ENCODE measurements at places on chromosomes 5 and 9.
A peak's percentile ranks its signal among the peaks of the same experiment; 100 is the strongest.

DNA sequence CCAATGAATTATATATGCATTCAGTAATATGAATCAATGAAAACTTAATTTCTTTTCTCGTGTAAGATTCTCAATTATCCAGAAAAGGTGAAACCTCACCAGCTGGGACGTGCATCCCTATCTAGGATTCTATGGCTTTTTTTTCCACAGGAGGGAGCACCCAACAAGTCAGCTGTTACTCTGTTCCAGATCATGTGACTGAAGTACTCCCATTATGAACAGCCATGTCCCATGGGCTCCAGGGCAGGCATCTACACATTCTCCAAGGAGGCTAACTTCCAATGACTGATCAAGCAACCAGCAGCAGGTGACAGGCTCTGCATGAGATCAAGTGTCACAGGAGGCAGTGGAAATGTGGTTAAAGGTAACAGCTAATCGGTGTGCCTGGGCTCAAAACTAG, 118.8 kb downstream of the ELAVL2 start:
- no peak for DNase-seq

GRCh38 chr9:126860757-126861466, 473 bp downstream of the ZBTB34 start:
- DNase-seq, result peak; percentile 11

GRCh38 chr5:54717870-54718269, 200.3 kb downstream of the SNX18 start:
- peak; percentile 2 for DNase-seq

DNA sequence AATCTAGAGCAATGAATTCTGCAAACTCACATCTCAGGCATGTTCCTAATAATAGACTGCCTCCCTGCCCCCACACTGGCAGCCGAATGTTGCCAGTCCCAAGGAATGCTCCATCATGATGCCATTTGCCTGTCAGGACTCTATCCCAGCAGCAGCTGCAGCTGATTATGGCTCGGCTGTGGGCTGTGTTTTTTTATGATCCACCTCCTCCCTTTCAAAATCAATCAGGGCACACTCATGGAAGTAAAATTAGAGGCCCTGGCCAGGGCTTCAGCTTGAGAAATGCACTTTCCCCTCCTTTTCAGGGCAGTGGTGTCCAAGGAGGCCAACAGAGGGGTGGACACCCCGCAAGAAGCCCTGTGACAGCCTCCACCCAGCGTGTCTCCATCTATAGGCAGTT, 176.7 kb upstream of the S1PR3 start:
- DNase-seq, result no peak

- no peak for DNase-seq
Observed at GRCh38 chr9:109251776-109252106, 69.1 kb downstream of the EPB41L4B start.

- DNase-seq, result peak; percentile 27
Observed at GRCh38 chr9:129336601-129337331, 158.7 kb upstream of the IER5L start.

GRCh38 chr9:91210318-91210717, 151.4 kb downstream of the AUH start:
- DNase-seq, result no peak

GRCh38 chr5:2352101-2352861, 399.2 kb downstream of the IRX2 start:
- DNase-seq, result no peak

GRCh38 chr5:19920761-19921160, 67.2 kb downstream of the CDH18 start:
- no peak for DNase-seq

DNA sequence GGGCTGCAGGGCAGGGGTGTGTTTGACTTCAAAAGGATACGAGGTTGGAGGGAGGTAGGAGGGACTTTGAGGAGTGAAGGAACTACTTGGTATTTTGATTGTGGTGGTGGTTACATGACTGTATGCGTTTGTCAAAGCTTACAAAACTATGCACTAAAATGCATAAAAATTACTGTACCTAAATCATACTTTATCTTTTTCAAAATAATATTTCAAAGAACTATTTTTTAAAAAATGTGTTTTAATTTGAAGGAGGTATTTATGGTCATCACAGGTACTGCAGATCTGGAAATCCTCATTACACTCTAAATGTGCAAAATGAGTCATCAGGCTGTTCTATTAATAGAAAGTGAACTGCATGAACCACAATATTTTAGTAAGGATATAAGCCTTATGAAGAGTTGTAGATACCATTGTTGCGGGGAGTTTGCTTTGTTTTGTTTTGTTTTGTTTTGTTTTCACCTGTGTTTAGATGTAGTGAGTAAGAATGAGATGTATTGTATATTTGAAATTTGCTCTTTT, 116.9 kb downstream of the ARRDC3 start:
- DNase-seq, result no peak

DNA sequence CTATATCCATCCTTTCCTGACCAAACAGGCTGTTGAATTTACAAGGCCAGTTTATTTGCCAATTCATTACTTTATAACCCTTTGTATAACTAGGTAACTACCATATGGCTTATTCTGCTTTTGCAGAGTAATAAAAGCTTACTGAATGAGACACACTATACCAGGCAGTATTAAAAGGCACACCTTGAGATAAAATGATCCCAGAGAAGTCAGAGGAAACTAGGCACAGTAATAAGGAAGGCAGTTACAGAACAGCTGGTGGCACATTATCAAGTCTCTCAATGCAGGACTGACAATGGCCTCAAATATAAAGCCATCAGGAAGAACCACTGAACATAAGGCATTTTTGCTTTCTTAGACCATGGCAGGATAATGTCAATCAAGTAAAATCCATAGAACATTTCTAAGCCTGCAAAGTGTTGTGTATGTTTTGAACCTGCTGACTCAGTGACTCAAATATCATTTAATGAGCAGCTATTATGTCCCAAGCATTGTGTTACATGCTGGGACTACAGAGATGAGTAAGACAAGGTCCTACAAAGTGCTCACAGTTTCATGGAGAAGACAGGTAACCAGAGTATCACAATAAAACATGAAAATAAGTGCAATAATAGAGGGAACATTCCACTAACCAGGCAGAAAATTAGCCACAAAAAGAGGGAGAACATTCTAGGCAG, 52.5 kb downstream of the OXCT1 start:
- no peak for DNase-seq

DNA sequence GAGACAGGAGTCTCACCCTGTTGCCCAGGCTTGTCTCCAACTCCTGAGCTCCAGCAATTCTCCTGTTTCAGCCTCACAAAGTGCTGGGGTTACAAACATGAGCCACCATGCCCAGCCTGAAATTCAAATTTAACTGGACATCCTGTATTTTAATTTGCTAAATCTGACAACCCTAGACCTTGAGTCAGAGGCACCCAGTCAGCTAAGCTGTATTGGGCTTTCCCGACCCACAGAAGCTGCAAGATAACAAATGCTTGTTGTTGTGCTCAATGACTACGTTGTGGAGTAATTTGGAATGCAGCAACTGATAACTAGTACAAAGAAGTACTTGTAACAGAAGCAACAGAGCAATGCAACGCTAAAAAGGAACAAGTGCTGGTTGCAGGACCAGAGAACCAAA, 533.1 kb downstream of the NTRK2 start:
- DNase-seq, result no peak

DNA sequence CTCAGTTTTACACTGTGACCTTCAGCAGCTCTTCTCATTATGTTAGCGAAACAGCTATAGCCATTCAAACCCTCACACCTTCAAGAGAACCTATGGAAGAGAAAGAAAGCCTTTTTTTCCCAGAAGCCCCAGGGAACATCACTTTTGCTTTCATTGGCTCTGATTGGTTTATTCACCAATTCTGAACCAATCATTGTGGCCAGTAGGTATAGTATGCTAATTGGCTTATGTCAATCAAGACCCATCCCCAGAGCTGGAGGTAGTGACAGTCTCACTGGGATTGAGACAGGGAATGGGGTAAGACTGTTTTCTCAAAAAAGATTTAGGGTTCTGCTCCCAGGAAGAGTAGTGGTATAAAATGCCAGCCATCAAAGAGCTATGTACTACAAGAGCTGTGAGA, 74.1 kb upstream of the FSD1L start:
- no peak for DNase-seq

- DNase-seq, result no peak
Observed at GRCh38 chr5:83281658-83282057, 189.9 kb upstream of the VCAN start.

DNA sequence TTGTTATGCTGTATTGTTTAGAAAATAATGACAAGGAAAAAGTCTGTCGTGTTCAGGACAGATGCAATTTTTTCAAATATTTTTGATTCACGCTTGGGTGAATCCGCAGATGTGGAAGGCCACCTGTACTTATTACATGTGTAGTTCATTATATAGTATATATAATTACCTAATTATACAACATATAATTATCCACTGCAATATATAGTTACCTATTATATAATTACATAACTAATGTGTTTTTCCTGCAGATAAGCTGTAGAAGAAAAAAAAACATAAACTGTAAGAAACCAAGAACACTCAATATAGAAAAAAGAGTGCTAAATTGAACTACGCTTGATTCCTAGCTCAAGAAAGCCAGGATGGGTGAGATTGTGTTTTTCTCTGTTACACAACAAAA, 93.6 kb upstream of the RANBP3L start:
- DNase-seq, result no peak

DNA sequence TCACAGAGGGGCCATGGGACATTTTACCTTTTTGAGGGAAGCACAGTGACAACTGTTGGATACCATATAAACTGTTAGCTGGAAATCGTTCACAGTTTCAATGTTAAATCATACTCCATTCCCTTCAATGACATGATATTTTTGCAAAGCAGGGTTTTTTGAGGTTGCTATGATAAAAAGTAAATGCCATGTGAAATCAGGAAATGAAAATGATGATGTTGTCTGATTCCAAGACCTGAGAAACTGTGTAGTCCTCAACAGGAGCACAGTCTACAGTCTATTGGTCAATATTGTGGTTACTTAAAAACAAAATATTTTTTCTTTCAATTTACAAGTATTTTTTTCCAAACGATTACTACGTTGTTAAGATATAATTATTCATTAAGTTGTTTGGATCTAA, 24.0 kb upstream of the ADAM19 start:
- no peak for DNase-seq

DNA sequence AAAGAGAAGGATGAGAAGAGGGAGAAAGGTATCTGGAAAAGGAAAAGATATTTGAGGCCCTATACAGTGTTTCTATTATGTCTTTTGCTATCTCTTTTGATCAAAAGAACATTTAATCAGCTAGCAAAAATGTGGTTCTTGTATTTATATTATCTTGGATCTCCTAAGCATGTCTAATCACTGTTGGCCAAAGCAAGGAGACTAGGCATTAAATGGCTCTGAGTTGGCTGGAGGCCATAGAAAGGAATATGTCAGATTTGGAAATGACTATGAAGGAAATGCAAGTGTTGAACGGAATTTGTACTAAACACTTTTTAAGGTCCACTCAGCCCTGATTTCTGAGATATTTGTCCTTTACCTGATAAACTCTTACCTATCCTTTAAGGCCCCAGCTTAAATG, 22.4 kb upstream of the THG1L start:
- no peak for DNase-seq

- no peak for DNase-seq
Observed at GRCh38 chr9:72255569-72255968, 106.3 kb downstream of the GDA start.

- DNase-seq, result no peak
Observed at GRCh38 chr5:40791715-40792139, 6.4 kb downstream of the PRKAA1 start.

GRCh38 chr5:15008476-15008875, 136.9 kb upstream of the ANKH start:
- DNase-seq, result no peak

DNA sequence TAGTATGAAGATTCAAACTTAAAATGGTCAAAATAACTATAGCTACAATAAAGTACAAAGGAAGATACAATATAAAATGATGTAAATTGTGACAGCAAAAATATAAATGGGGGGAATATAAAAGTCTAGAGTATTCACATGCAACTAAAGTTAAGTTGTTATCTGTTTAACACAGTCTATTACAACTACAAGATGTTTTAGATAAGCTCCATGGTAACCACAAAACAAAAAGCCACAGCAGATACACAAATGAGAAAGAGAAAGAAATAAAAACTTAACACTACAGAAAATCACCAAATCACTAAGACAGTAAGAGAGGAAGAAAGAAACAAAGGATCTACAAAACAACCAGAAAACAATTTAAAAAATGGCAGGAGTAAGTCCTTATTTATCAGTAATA, 17.0 kb upstream of the SH3TC2 start:
- DNase-seq, result no peak

DNA sequence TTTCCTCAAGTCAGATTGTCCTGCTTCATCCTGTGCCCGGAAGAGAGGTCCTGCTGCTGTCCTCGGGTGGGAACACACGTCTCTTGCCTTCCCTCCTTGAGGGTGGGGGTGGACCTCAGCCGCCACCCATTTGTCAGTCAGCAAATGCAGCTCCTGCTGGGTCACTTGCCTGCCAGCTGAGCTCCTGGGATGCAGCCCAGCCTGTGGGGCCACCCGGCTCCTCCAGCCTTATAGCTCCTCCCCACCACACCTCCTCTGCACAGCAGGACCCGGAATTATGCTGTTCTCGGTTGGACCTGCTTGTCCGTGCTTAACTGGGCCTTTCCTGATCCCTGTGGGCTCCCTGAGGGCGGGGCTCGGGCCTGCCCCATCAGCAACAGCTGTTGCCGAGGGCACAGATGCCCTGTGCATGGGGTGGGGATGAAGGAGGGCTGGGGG, 52.7 kb downstream of the RXRA start:
- no peak for DNase-seq

- no peak for DNase-seq
Observed at GRCh38 chr9:86669422-86669821, 277.9 kb downstream of the GAS1 start.

DNA sequence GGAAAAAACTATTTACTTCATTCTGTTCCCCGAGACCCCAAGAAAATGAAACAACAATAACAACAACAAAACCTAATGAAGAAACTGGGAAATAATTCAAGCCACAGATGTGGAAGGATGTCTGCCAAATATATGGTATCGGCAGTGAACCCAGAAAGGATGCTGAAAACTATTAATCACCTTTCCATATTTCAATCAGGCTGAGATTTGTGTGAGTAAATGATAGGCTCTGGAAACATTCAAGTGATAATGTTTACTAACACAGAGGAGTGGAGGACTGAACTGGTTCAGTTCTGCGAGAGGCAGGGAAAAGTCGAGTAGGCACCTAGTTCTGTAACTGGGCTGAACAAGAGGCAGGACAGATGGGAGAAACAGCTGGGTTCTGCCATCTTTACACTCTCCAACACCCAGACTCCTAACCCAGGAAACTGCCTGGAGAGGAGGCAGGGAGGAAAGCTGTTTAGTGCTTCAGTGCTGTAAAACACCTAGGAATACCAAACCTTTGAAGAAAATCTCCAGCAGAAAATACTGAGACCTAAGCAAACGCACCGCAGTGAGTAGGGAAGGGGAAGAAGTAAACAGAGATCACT, 96.8 kb upstream of the GNA14 start:
- no peak for DNase-seq

DNA sequence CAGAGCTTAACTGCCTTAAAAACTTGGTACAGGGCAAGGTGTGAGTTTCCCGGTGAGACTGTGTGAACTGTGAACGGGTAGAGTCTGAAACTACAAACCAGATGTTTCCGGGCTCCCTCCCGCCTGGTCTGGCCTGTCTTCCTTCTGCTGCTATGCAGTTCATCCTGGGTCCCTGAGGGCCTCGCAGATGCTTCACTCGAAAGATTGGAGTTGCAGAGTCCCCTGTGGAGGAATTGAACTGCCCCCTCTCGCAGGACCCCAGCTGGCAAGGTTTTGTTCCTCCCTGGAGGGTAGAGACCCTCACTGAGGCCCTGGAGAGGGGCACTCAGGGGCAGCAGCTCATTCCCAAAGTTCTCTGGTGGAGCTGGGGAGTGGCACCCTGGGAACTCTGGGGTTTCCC, 533 bp downstream of the DCANP1 start:
- no peak for DNase-seq

- no peak for DNase-seq
Observed at GRCh38 chr9:35164711-35165110, 2.9 kb downstream of the UNC13B start.
